Stimulated activated effector memory CD8-positive, alpha-beta T cell treated with anti-CD3 and anti-CD28 coated beads, Interleukin-12 subunit alpha, Interleukin-12 subunit beta, amount 100 ng/mL, for 72 hours (primary cell): ENCODE measurements at places on chromosomes 12 and 14.

DNA sequence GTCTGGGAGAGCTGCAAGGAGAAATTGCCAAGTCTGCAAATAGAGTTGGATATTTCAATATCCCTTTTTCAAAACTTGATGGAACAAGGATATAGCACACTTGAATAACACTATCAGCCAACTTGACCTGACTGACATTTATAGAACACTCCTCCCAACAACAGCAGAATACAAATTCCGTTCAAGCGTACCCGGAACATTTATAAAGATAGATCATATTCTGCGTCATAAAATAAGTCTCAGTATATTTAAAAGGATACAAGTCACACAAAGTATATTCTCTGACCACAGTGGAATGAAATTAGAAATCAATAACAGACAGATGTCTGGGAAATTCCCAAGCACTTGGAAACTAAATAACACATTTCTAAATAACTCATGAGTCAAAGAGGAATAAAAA is 29.0 kb upstream of the MEG3 start:
- DNase-seq, result no peak

GRCh38 chr12:45669093-45669492 is 60.4 kb upstream of the ARID2 start:
- no peak for DNase-seq

- no peak for DNase-seq
These were observed 223.2 kb downstream of the FSCB start for GRCh38 chr14:44283836-44284235.

GRCh38 chr12:107379852-107380567 is 286.7 kb upstream of the CRY1 start:
- no peak for DNase-seq

GRCh38 chr12:1911598-1912575 is 6.6 kb downstream of the CACNA2D4 start:
- DNase-seq, result peak; percentile 43

DNA sequence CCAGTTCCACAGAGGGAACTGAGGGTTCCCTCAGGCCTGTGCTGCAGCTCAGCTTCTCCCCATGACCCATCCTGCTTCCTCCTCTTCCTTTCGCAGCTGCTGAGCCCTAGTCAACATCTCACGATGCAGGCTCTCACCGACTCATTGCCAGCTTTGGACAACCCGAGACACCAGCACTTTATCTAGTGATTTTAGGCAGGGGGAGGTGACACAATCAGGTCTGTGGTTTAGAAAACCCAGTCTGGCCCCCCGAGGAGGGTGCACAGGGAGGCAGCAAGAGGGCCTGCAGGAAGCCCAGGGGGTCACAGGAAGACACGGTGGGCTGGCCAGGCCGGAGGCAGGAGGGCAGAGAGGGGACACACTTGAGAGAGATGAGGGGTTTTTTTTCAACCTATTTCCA is 35.4 kb downstream of the DIO3 start:
- no peak for DNase-seq

GRCh38 chr12:30877105-30877875 is 49.3 kb upstream of the TSPAN11 start:
- DNase-seq, result no peak

DNA sequence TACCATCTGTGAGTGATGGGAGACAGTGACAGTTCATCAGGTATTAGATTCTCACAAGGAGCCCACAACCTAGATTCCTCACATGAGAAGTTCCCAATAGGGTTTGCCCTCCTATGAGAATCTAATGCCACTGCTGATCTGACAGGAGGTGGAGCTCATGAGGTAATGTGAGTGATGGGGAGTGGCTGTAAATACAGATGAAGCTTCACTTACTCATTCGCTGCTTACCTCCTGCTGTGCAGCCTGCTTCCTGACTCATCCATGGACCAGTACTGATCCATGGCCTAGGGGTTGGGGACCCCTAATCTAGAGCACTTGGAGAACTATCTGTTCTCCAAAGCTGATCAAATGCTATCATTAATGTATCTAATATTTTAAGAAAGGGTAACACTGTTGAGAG is 17.7 kb downstream of the CLEC2D start:
- no peak for DNase-seq

- no peak for DNase-seq
These were observed 96.4 kb downstream of the AACS start for GRCh38 chr12:125161712-125162022.

DNA sequence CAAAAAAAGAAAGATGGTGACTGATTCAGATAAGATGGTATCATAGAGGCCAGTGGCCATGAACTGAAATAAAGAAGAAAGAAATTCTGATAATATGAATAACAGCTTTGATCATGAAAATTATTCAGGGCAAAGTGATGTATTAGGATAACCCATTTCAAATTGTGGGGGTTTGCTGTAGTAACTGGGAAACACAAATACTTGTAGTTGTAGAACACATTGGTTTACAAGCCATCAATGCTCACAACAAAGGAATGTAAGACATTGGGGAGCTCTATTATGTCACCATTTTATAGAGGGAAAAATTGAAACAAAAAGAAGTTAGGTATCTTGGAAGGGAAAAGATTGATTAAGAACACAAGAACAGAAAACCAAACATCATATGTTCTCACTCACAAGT is 140.4 kb upstream of the FRMD6 start:
- no peak for DNase-seq

- no peak for DNase-seq
These were observed 78.3 kb downstream of the PIK3C2G start for GRCh38 chr12:18339633-18340032.

GRCh38 chr14:51455041-51455835 is 196.5 kb upstream of the FRMD6 start:
- DNase-seq, result no peak

DNA sequence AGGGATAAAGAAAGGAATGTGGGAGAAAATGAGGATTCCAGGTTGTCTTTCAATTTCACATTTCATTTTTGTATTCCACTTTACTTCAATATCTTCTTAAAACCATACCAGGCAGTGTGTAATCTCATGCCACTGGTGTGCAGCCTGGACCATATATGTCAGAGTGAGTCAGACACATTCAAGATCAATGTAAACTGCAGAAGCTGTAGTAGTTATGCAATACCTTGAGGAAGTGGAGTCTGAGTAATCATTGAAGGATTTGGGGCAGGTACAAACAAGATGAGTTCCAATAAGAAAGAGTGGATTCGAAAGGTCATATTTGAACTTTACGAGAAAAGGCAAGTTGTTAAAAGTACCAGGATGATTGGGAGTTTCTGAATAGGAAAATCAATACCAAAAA is 14.1 kb downstream of the PLCZ1 start:
- no peak for DNase-seq

GRCh38 chr14:35958499-35958898 is 132.4 kb downstream of the BRMS1L start:
- DNase-seq, result no peak

GRCh38 chr12:60421741-60422140 is 825.9 kb downstream of the SLC16A7 start:
- no peak for DNase-seq

DNA sequence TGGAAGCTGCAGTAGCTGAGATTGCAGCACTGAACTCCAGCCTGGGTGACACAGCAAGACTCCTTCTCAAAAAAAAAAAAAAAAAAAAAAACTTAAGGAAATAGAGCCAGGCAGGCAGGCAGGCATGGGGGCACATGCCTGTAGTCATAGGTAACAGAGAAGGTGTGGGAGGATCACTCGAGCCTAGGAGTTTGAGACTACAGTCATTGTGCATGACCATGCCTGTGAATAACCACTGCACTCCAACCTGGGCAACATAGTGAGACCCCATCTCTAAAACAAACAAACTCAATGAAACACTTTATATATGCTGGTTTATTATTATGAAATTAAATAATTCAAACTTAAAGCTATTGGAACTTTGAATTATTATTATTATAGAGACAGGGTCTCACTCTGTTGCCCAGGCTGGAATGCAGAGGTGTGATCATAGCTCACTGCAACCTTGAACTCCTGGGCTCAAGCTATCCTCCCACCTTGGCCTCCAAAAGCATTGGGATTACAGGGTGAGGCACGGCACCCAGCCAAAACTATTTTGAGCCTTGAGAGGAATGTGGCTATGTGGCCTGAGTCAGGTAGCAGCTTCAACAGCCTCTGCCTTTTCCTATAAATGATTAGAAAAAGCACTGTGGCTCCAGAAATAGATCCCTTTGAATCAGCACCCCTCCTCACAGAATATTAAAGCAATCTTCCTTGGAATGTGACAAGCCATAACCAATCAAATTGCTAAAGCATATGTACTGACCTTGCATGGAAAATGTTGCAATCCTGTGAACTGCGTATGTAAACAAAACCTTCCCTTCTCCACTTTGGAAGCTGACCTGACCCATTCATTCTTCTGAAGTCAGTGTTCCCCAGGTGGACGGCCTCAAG is 34.7 kb upstream of the YY1 start:
- no peak for DNase-seq

GRCh38 chr12:119692410-119692809 is 24.5 kb downstream of the PRKAB1 start:
- DNase-seq, result no peak

DNA sequence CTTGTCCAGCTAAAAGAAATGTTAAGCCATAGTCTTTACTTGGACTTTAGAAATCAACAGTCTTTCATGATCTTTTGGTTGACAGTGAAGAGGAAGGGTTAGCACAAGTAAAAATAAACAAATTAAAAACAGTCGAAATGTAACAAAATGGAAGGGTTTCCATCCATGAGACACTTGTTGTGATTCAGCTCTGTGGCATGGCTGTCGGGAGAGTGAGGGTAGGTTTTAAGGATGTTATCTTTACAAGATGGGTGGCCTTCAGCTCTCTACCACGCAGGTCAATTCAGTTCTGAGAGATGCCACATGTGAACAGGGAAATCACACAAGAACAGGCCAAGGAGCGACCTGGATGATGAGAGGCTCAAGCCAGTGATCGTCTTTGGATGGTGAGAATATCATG is 180.2 kb downstream of the PPM1H start:
- no peak for DNase-seq
